ENCODE measurements at places on chromosomes 6 and 20. TPM values are rescaled to one million over a fixed set of nuclear protein-coding genes. Genes with fewer than 3 reads are reported as not detected.

GRCh38 chr6:108594151-108594550 is 33.4 kb downstream of the FOXO3 start:
- no peak for DNase-seq

GRCh38 chr6:117870486-117871242 is 36.4 kb upstream of the SLC35F1 start:
- no peak for DNase-seq

GRCh38 chr6:10993896-10994295 is 50.2 kb downstream of the ELOVL2 start:
- no peak for DNase-seq

DNA sequence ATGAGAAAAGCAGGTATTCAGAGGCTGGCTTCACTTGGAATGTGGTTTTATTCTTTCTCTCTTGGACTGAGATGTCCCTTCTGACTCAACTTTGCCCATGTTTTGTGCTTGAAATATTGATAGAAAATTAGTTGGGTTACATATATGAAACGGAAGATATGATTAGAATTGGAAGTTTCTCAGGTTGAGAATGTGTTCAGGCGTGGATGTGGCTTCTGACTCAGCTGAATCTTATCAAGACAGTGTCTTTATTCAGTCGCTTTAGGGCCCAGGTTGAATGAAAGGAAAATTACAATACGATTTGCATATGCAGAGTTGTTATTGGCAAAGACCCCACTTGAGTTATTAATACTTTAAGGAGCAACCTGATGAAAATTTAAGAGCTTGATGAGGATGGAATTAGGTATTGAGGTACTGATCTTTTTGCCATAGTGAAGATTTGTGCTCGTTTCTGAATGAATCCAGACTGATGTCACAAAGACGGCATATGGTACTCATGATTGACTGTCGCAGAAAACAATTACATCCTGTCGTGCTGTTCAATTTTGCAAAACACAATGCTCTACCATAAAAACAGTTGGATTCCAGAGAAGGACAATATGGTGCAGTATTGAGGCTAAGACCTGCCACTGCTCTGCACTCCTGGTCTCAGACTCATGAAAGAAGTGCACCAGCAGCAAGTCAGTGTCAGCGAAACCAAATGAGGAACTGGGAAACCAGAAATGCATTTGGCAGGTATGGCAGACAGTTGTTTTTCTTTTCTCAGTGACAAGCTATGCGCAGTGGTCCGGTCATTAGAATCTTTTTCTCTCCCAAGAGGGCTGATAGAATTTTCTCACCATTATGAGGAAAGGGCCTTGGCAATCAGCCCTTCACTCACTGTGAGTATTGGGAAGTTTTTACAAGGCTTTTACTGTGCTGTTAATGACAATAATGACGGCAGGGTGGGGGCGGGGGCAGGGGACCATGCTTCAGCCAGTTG is 158.3 kb downstream of the DOK5 start:
- DNase-seq: no peak

GRCh38 chr6:71481011-71481410 is 192.4 kb downstream of the OGFRL1 start:
- no peak for DNase-seq

GRCh38 chr6:22401206-22401605 is 104.4 kb upstream of the PRL start:
- DNase-seq: no peak

DNA sequence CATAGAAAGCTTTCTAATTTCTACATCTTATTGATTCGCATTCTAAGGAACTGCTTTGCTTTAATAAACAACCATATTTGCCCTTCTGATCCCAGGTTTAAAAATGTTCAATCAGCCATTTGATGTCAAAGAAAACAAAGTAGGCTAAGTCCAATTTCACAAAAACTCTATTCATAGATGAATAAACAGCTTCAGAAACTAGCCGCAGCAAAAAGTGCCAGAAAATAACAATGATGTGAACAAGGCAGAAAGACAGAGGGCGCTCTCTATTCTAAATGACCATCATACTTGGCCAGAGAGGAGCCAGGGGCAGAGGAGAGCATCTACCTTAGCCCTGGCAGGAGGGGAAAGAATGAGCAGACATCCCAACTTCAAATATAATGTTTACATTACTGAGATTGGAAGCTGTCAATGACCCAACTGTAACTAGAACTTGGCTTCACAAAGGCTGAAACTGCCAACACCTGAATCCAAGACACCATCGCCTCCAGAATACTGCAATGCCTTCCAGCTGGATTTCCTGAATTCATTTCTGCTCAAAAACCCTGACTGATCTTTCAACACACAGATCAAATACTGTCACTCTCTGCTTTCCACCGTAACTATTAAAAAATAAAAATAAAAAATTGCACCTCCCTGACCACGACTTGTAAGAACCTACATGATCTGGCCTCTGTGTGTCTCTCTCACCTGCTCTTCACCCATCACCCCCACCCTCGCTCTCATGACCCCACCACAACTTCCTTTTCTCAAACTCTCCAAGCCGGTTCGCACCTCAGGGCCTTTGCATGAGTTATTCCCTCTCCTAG is 9.5 kb downstream of the CNKSR3 start:
- no peak for DNase-seq

DNA sequence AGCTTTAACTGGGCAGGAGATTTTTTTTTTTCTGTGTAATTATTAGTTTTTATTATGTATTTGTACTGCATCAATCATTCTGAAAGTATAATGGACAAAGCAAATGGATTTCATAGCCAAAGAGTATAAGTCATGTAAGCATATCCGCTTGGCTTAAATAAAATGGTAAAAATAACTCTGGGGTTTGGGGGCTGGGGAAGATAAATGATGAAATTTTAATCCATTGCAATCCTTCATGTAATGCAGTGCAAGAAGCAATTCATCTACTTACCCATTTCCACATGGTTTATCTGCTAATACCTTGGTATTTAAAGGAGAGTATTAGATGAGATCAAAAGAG is 781.4 kb downstream of the QKI start:
- DNase-seq: no peak

DNA sequence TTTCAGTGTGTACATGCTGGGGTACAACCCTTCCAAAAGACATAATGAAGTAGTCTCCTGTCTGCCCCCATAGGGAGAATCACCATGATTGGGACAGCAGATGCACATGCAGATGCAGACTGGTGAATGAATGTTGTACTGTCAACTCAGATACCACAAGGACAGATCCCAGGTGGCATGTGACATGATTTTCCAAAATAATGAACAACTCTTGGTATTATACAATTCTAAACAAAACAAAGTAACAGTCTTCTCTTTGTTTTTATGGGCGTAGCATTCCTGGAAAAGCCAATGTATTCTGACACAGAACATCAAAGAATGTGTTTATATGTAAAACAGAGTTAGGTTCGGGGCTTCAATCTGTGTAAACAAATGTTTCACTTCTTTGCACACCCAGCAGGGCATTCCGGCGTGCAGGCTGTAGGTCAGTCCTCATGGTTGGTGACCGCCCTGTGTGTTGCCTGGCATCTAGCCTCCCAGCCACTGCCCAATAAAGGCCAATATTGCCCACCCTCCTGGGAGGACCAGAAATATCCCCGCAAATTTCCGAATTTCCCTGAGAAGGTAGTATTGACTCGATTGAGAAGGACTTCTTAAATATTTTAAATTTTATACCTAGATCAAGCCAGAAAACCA is 127.7 kb downstream of the KLHL32 start:
- no peak for DNase-seq

- no peak for DNase-seq
Observed at GRCh38 chr6:117498159-117498558, 15.7 kb downstream of the DCBLD1 start.

DNA sequence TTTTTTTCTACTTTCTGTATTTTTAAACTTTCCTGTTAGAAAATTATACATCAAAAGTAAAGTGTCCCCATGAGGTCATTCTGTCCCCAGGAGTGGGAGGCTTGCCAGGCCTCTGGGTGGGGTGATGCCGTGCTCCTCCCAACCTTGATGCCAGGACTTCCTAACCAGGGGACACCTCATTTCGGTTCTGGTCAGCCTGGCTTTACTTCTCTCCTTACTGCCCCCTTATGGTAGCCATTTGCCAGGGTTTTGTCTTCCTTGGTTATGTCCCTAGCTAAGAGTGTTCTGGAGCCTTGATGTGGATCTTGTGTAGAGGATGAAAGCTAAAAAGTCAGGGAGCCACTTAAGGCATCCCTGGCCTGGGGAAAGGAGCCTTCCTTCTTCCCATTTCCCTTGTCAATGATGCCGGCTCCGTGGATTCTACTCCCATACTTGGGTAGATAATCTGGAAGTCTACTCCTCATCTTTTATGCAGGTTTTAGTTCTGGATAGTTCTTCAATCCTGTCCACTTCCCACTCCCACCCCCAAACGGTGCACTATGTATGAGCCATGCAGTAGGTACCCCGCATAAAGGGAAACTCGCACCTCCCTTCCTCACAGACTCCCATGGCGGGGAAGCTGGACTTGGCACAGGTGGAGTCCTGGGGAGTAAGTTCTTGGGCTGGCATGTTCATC is 164.1 kb upstream of the SALL4 start:
- DNase-seq: peak; percentile 22

DNA sequence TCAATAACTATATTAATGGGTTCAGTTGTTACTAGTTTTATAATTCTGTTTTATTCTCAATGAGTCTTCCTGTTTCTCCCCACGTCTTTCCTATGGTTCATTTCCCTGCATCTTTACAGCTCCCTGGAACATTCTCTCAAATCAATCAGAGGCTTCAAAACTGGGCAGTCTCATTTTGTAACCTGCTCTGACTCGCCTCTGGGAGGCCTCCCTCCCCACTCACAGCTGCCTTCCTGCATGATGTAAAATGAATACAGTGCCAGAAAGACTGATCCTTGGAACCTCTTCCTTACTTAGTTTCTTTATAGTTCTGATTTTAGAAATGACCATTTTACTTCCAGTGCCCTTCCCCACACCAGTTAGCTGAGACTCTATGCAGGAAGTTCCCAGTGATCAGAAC is 103.9 kb downstream of the ESR1 start:
- no peak for DNase-seq

GRCh38 chr20:57787151-57787989 is 77.6 kb upstream of the PMEPA1 start:
- no peak for DNase-seq

DNA sequence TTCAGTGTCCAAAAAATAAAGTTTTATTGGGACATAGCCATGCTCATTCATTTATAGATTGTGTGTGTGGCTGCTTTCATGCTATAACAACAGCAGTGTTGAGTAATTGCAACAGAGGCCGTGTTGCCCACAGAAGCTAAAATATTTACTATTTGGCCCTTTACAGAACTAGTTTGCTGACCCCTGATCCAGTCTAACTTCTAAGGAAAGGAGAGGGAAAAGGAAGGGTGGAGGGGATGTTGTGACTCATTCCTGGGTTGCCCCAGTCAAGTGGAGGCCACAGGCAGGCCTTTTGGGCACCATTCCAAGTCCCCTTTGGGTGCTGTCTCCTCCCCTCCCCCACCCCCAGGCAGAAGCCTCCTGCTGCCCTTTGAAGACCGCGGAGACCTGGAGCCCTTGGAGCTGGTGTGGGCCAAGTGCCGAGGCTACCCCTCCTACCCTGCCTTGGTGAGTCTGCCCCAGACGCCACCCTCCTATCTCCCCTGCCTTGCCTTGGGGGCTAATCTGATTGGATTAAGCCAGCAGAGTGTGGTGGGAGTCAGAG is 28.4 kb downstream of the BRPF3 start:
- no peak for DNase-seq

- DNase-seq: no peak
Observed at GRCh38 chr20:20856956-20857355, 144.5 kb upstream of the RALGAPA2 start.

DNA sequence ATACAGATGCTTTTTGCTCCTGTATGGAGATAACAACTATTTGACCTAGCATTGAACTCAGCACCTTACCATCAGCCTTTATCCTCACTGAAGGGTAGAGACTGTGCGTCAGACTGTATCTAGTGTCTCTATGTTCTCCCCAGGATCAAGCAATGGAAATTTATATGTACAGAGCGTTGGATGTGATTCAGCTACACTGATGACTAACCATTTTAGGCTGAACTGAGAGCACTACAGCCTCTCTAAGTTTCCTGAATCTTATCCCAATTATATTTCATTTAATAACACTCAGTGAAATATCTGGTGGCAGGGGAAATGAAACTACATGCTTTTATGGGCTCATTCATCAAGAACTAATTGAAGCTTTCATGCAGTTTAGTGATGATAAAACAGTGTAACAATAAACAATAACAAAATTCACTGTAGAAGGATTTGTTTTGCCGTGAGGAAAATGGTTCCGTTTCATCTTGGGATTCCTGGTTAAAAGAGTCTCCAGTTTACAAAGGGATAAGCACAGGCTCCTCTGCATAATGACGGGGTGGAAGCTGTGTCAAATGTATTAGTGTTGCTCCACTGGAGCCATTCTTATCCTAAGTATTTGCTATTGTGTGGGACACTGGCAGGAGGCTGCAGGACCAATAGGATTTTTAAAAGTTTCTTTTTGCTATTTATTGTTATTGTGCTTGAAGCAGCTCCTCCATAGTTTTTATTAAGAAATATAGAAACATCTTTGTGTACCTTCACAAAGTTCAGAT is 567.6 kb upstream of the MMS22L start:
- DNase-seq: no peak

DNA sequence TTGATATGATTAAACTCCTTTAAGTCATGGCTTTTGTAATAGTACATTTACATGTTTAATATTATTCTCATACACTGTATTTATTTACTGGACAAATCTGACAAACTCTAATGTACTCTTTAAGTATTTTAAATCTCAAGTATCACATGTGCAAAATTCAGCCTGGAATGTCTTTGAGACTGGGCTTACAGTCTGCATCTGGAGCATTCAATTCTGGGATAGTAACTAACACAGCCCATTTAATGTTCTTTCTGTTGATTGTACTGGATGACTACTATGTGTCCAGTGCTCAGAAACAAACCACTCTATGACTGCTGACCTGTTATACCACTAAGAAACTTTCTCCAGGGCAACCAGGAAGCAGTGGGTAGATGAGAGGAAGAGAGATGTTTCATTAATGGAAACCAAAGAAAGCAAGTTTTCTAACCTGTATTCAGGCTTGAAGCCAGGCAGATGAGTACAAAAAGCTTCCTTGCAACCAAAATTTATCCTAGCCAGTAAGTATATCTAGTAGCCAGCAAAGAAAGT is 26.8 kb downstream of the FBXL4 start:
- DNase-seq: no peak

GRCh38 chr20:40943591-40943990 is 85.0 kb upstream of the TOP1 start:
- no peak for DNase-seq

ARMC12 gene
- not detected for polyA plus RNA-seq

SRSF12 gene
- polyA plus RNA-seq: 0.22 TPM

RSPO3 gene
- polyA plus RNA-seq: not detected

TP53TG5 gene
- 0.22 TPM for polyA plus RNA-seq

ADGRF5 gene
- not detected for polyA plus RNA-seq

HLA-DQB1 gene
- polyA plus RNA-seq: 105 TPM

GRIK2 gene
- not detected for polyA plus RNA-seq

DDO gene
- polyA plus RNA-seq: not detected

ZNF451 gene
- polyA plus RNA-seq: 26.0 TPM

RUNX2 gene
- polyA plus RNA-seq: 11.8 TPM

SNX21 gene
- 2.5 TPM for polyA plus RNA-seq

APOM gene
- 3.9 TPM for polyA plus RNA-seq

DSP gene
- polyA plus RNA-seq: not detected

PAX1 gene
- polyA plus RNA-seq: not detected

MUCL3 gene
- polyA plus RNA-seq: not detected

BICRAL gene
- 1.9 TPM for polyA plus RNA-seq

TSPYL4 gene
- 8.1 TPM for polyA plus RNA-seq

HEBP2 gene
- 26.7 TPM for polyA plus RNA-seq

CNKSR3 gene
- polyA plus RNA-seq: not detected

ULBP2 gene
- 0.83 TPM for polyA plus RNA-seq

MAP3K7 gene
- 26.4 TPM for polyA plus RNA-seq

DNPH1 gene
- polyA plus RNA-seq: 23.7 TPM

Measured in immature natural killer cell (primary cell).